ENCODE measurements at places on chromosomes 3 and 15. TPM values are rescaled to one million over a fixed set of nuclear protein-coding genes. Genes with fewer than 3 reads are reported as not detected.

GRCh38 chr15:81000144-81000623, 539 bp upstream of the TLNRD1 start:
- peak overlapping the region; percentile 100 for H3K4me3 ChIP-seq
- no peak for DNase-seq
- peaks cover 4% of the 10 kb centered on the region for H3K36me3 ChIP-seq
- peaks cover 30% of the 10 kb centered on the region for H3K27me3 ChIP-seq
- no peak overlapping the region for H3K27ac ChIP-seq

GRCh38 chr3:157064402-157064801, 95.5 kb downstream of the CCNL1 start:
- H3K27ac ChIP-seq = no peak overlapping the region
- H3K36me3 ChIP-seq = no peaks in the 10 kb centered on the region
- H3K4me3 ChIP-seq = no peak overlapping the region
- H3K27me3 ChIP-seq = peaks cover 47% of the 10 kb centered on the region
- peaks cover 14% of the 10 kb centered on the region for H3K4me1 ChIP-seq

DNA sequence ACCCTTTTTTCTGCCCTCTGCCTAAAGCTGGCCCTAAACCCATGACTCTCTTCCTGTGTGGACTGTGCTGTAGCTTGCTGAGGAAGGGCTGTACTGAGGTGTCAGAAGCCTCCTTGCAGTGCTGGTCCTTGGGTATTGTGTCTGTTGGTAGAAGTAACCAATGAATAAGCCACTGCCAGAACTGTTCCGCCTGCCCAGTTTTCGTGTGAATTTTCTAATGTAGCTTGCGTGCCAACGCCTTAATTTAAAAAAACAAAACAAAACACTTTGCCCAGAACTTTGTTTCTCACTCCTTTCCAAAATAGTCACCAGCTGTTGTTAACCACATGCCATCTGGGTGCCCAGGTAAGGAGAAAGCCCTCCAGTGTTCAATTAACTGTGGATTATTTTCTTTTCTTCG, 101.9 kb downstream of the KLHL25 start:
- DNase-seq = no peak
- H3K36me3 ChIP-seq = peaks cover 5% of the 10 kb centered on the region
- H3K4me1 ChIP-seq = peaks cover 28% of the 10 kb centered on the region
- H3K27ac ChIP-seq = no peak overlapping the region
- no peak overlapping the region for H3K4me3 ChIP-seq
- H3K27me3 ChIP-seq = no peaks in the 10 kb centered on the region

- H3K4me1 ChIP-seq = no peaks in the 10 kb centered on the region
- no peaks in the 10 kb centered on the region for H3K27me3 ChIP-seq
- no peak for DNase-seq
- H3K36me3 ChIP-seq = no peaks in the 10 kb centered on the region
- no peak overlapping the region for H3K27ac ChIP-seq
These were observed 1439.2 kb downstream of the ZPLD1 start for GRCh38 chr3:103873897-103874545.

DNA sequence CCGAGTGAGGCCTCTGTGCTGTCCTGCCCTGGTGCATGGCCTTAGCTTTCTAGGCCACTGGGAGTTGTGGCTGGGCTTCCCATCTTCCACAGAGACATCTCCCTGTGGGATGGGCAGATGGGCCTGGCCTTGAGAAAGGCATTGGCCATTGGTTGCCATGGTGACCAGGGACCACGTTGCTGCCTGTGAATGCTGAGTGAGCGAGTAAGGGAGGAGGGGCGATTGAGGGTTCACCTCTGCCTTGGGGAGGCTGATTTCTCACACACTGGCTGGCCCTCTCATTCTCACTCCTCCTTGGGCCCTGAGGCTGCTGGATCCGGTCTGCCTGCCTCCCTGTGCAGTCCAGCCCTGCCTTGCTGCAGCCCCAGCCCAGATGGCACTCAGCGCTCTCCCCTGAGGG, 26.4 kb upstream of the DOCK3 start:
- H3K27ac ChIP-seq = no peak overlapping the region
- H3K36me3 ChIP-seq = no peaks in the 10 kb centered on the region
- DNase-seq = peak; percentile 35
- no peak overlapping the region for H3K4me3 ChIP-seq

- no peaks in the 10 kb centered on the region for H3K4me1 ChIP-seq
- no peak overlapping the region for H3K4me3 ChIP-seq
- H3K27ac ChIP-seq = no peak overlapping the region
- peak; percentile 81 for DNase-seq
- no peaks in the 10 kb centered on the region for H3K27me3 ChIP-seq
- H3K36me3 ChIP-seq = no peaks in the 10 kb centered on the region
These were observed 214.8 kb upstream of the TPRG1 start for GRCh38 chr3:188956839-188957489.

GRCh38 chr3:184466413-184466960, 86.6 kb downstream of the CHRD start:
- H3K27ac ChIP-seq = no peak overlapping the region
- peaks cover 3% of the 10 kb centered on the region for H3K4me1 ChIP-seq

DNA sequence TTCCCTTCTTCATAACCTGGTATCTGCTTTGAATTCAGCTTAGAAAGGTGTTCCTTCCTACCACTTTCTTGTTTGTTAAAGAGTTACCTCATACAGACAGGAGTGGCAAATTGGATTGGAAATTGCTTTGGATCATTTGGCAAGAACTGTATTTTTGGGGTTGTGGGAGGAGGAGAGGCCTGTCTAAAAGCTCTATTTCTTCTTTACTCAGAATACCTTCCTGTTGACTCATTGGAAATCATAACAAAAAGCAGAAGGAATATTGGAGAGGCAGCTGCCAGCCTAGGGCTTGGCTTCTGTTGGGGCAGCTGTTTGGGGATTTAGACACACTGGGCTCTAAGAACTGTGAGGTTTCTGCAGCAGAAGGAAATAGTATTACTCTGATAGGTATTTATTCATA, 14.2 kb downstream of the IQGAP1 start:
- H3K4me3 ChIP-seq = no peak overlapping the region
- no peaks in the 10 kb centered on the region for H3K36me3 ChIP-seq
- H3K27ac ChIP-seq = no peak overlapping the region

DNA sequence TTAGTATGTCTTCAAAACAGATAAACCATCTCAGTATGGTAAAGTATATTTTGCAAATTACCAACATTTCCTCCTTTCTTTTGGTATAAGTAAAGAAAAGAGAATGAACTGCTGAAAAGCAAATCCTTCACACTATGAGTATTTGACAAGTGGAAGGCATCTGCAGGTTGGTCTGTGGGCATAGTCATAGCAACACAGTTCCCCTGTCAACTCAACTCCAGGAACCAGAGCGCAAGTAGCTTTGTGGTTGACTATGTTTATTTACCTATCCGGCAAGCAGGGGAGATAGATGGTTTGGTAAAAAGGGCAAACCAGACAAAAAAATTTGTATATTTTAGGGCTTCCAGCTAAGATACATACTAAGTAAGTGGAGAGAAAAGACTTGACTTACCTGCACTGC, 88.3 kb upstream of the PPIB start:
- DNase-seq = no peak
- H3K4me1 ChIP-seq = no peaks in the 10 kb centered on the region
- H3K27me3 ChIP-seq = no peaks in the 10 kb centered on the region
- no peaks in the 10 kb centered on the region for H3K36me3 ChIP-seq
- H3K27ac ChIP-seq = no peak overlapping the region
- H3K4me3 ChIP-seq = no peak overlapping the region

DNA sequence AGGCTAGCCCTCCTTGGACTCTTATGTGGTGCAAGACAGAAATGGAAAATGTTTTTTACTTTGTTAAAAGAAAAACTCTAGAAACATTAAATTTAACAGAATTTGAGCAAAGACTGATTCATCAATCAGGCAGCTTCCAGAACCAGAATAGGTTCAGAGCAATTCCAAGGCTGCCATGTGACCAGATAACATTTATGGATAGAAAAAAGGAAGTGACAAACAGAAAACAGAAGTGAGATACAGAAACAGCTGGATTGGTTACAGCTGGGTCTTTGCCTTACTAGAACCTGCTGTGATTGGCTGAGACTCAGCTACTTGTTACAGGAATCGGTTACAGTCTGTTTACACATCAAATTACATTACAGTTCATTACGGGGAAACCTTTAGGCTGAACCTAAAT, 22.5 kb upstream of the OTOL1 start:
- no peaks in the 10 kb centered on the region for H3K36me3 ChIP-seq
- H3K27ac ChIP-seq = no peak overlapping the region
- H3K4me1 ChIP-seq = no peaks in the 10 kb centered on the region
- DNase-seq = no peak

DNA sequence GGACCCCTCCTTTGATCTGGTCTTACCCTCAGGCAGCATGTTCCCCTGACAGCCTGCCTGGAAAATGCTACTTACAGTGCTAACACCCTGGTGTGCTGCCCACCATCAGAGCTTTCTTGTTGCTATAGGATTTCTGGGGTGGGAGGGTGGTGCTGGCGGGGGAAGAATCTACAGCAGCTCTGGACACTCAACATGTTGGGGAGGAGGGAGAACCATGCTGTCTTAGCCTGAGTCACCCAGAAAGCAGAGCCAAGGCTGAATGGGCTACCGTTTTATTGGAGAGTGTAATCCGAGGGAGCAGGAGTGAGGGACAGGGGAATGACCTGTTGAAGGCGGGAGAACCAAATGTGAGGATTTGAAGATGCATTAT, 45.6 kb downstream of the MFSD1 start:
- no peaks in the 10 kb centered on the region for H3K36me3 ChIP-seq
- H3K4me1 ChIP-seq = peaks cover 6% of the 10 kb centered on the region
- H3K27me3 ChIP-seq = no peaks in the 10 kb centered on the region
- no peak for DNase-seq
- H3K27ac ChIP-seq = no peak overlapping the region
- H3K4me3 ChIP-seq = no peak overlapping the region

DMXL2 gene
- 124 TPM for total RNA-seq

FAM162A gene
- 66.1 TPM for total RNA-seq

PPIP5K1 gene
- 35.6 TPM for total RNA-seq

SLC24A5 gene
- not detected for total RNA-seq

Measured in neural progenitor cell (in vitro differentiated cells).